Pons (tissue), 1 donor: ENCODE measurements at places on chromosomes 16 and 17.

DNA sequence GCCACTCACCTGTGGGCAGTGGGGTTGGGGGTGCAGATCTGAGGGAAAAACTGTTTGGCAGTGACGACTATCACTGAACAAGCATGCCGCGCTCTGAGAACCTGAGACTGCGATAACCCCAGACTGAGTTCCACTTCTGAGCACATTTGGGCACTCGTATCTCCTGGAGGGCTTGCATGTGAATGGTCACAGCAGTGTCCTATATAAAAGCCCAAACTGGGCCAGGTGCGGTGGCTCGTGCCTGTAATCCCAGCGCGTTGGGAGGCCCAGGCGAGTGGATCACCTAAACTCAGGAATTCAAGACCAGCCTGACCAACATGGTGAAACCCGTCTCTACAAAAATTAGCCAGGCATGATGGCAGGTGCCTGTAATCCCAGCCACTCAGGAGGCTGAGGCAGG lies 18.7 kb downstream of the ATP2C2 start:
- DNase-seq: no peak

GRCh38 chr16:7601100-7601499 lies 268.5 kb downstream of the RBFOX1 start:
- DNase-seq: no peak

- DNase-seq: no peak
Measured at GRCh38 chr16:5030251-5030870, 3.4 kb downstream of the NAGPA start.

GRCh38 chr16:6335072-6335471 lies 997.6 kb upstream of the RBFOX1 start:
- no peak for DNase-seq

- DNase-seq: no peak
Measured at GRCh38 chr16:11843206-11843605, 8.1 kb downstream of the RSL1D1 start.

DNA sequence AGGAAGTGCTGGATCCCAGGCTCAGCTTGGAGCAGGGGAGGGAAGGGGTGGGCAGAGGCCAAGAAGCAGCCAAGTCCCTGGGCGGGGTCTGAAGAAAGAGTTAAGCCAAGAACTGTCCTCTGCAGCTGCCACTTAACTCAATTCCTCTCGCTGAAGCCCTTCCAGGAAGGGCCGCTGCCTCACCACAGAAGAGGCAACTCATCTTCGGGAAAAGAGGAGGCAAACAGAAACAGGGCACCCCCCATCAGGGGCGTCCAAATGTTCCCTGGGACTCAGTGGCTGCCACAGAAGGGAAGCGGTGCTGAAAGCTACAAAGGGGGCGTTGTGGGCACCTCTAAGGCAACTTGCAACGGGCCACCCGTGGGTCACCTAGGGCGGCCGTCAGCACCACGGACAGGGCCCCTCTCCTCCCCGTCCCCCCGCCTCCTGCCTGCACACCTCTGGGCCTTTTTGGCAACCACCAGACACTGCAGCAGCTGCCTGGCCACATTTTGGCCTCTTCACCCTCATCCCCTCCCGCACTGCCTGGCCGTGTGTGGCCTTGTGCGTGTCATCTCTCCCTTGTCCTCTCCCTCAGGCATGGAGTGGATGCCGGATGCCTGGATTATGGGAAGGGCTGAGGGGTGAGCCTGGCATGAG lies 2.5 kb downstream of the TLCD3B start:
- DNase-seq: no peak

- DNase-seq: no peak
Measured at GRCh38 chr16:73231944-73232554, 184.1 kb upstream of the ZFHX3 start.

- no peak for DNase-seq
Measured at GRCh38 chr16:64265756-64266155, 856.1 kb downstream of the CDH11 start.

- DNase-seq: no peak
Measured at GRCh38 chr16:66107661-66108060, 258.8 kb upstream of the CDH5 start.

GRCh38 chr17:261635-262034 lies 80.2 kb upstream of the DOC2B start:
- DNase-seq: no peak

GRCh38 chr16:89269805-89270665 lies 52.5 kb downstream of the ZNF778 start:
- DNase-seq: no peak

DNA sequence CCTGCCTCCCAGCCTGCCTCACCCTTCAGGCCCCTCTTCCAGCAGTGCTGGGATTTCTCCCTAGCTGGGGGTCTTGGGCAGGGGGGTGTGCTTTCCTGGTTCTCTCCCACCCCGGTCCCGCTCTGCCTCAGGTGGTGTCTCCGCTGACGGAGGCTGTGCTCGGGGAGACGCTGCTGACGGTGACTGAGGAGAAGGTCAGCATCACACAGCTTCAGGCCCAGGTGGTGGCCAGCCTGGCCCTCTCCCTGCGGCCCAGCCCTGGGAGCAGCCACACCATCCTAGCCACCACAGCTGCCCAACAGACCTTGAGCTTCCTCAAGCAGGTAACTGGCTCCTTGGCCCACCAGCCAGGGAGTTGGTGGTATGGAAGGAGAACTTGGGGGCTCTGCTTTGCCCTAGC lies 56.5 kb downstream of the TMEM132E start:
- no peak for DNase-seq

DNA sequence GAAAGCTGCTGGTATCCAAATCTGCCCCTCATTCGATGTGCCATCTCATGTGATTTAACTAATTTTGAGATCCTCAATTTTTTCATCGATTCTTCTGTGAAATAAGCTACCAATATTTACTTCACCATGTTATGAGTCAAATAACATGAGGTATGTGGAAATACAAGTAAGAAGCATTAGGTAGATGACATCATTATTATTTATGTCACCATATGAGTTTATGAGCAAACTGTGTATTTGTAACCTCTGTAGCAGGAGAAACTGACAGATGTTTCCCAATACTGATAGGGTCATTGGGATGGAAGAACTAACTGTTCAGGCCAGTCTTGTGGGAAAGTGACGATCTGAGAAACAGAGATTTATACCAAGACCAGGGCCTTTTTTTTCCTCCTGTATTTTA lies 229.4 kb upstream of the GOT2 start:
- no peak for DNase-seq

GRCh38 chr16:2152695-2153506 lies 2.7 kb upstream of the TRAF7 start:
- DNase-seq: no peak

GRCh38 chr16:57396786-57397185 lies 7.8 kb upstream of the CCL17 start:
- DNase-seq: no peak

DNA sequence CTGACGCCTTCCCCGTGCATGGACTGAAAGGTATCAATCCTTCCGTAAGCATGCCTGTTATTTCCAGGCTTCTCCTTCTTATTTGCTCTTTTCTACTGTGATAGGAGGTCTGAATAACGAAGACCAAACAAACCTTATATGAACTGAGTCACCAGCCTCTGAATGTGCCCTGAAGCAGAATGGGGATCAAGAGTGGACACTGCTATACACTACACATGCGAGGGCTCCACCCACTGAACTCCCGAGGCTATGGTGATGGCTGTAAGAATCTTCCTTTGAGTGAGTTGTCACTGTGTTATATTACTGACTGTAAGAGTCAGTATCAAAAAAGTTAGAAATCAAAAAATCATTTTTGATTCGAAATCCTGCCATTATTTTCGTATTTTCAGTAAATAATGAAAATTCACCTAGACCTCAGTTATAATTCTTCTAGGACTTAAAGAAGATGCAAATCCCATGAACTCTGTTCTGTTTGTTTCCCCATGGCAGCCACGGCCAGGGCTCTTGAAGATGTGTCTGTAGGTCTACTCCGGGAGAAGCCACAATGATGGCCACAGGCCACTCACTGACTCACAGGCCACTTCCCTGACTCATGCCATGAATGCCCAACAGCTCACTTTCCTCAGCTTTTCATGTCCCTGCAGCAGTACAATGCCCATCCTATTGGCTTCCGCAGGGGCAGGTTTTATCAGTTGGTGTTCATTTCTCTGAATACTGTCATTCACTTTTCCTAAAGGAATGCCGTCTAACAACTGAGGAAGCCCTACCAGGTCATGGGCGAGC lies 54.7 kb downstream of the ZZEF1 start:
- DNase-seq: no peak

- no peak for DNase-seq
Measured at GRCh38 chr17:27338536-27338985, 44.6 kb downstream of the WSB1 start.

DNA sequence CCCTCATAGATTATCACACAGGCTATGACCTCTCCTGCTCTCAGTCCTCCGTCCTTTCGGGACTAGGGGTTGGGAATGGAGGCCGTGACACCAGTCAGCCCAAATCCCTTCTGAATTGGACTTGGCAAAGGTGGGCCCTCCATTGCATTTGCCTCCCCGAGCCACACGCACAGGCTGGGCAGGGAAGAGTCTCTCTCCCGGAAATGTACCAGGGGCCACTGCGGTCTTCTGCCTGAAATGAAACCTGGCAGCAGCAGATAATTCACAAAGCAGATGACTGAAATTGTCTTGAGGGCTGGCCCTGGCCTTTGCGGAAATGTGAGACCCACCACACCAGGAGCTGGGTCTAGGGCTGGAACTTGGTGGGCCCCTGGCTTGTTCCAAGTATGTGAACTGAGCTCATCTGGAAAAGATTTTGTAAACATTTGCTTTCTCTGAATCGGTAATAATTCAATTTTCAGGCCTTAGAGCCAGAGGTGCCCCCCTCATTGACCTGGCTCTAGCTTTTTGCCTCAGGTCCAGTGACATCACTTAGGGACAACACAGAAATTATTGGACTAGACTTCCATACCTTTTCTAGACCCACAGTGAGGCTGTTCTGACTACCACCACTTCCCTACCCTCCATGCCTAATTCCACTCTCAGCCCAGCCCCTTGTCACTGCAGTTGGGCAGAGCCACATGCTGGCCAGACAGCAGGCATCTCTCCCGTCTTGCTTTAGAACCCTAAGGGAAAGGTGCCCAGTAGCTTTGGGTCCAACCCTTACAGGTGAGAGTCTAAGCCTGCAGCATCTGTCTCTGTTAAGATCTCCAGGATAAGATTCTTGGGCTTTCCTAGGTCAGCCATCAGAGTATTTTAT lies 75.2 kb downstream of the CCDC182 start:
- DNase-seq: no peak

- no peak for DNase-seq
Measured at GRCh38 chr17:78138204-78139060, 7.8 kb upstream of the C17orf99 start.

GRCh38 chr16:55012793-55013192 lies 82.1 kb downstream of the IRX5 start:
- no peak for DNase-seq

DNA sequence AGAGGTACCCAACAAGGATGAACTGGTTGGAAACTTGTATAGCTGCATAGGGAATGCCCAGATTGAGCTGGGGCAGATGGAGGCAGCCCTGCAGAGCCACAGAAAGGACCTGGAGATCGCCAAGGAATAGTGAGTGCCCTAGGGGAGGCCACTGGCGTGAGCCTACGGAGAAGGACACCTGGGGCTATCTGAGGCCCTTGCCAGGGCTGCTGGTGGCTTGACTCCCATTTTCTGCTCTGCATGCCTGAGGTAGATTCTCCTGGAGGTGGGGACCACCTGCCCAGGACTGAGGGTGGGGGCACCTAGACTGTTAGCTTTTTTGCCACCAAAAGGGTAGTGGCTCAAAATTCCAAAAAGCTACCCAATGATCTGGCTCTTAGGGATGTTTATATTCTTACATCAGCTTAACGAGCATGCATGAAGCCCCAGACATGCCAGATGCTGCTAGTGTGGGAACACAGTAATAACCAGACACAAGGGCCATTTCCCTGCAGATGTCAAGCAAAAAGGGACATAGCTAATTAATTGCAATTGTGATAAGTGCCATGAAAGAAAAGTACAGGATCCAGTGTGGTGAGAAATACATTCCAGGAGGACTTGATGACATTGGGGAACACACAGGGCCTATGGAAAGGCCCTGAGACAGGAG lies 8.8 kb downstream of the ODAD4 start:
- DNase-seq: no peak

DNA sequence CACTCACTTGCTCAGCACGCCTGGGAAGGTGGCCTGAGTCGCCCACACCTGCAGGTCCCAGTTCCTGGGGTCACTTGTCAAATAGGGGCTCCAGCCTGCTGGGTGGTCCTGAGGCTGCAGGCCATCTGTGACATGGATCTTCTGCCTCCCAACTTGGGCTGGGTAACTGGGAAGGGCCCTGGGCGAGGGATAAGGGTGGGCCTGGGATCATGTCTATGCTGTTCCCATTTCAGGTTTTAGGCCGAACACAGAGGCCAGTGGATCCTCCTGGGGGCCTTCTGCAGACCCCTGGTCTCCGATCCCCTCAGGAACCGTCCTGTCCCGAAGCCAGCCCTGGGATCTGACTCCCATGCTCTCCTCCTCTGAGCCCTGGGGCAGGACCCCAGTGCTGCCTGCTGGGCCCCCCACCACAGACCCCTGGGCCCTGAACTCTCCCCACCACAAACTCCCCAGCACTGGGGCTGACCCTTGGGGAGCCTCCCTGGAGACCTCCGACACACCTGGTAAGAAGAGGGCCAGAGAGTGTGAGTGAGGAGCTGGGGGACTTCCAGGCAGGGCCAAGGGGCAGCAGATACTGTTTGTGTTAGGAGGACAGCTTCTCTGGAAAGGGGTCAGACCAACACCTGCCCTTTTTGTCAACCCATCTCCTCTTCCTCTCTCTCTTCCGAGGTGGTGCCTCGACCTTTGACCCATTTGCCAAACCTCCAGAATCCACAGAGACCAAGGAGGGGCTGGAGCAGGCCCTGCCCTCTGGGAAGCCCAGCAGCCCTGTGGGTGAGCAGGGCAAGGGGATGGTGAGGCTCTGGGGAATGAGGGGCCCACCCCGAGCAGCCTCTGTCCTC lies 6.2 kb upstream of the SPATA20 start:
- no peak for DNase-seq

DNA sequence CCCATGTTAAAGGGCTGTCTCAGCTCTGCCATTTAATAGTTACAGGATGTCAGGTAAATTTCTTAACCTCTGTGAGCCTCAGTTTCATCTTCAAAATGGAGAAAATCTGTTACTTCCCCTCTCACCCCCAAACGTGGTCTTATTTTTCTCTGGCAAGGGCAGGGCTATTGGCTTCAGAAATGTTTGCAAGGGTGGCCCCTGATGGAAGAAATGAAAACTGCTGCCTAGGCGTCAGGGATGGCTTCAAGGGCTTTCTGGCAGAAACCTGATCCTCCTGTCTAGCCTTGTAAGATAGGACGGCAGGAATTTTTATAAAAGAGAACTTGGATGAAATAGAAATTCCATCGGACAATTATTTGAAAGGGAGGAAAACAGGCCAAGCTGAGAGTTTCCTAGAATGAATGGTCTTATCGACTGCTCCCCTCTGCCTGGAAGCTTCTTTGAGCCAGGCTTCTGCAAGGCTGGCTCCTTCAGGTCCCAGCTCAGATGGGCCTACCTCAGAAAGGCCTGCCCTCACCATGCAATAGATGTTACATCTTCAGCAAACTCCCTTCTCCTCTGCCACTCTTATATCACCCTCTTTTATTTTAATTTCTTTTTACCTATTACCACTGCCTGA lies 43.0 kb upstream of the TANGO6 start:
- peak; percentile 85 for DNase-seq

- DNase-seq: no peak
Measured at GRCh38 chr16:63737633-63738032, 1384.2 kb downstream of the CDH11 start.

- DNase-seq: no peak
Measured at GRCh38 chr16:86351041-86351784, 159.1 kb upstream of the FOXF1 start.

GRCh38 chr16:88896238-88897070 lies 30.0 kb upstream of the PABPN1L start:
- DNase-seq: no peak

- no peak for DNase-seq
Measured at GRCh38 chr17:32731556-32732295, 145.2 kb downstream of the MYO1D start.

- no peak for DNase-seq
Measured at GRCh38 chr16:35689764-35690163, 2230.4 kb downstream of the TP53TG3F start.
